ENCODE measurements at places on chromosomes 13 and 19. TPM values are rescaled to one million over a fixed set of nuclear protein-coding genes. Genes with fewer than 3 reads are reported as not detected.

Gene DNAJC3
- 24.5 TPM for total RNA-seq

GRCh38 chr13:53010374-53011105, 18.1 kb upstream of the OLFM4 start:
- no peaks in the 10 kb centered on the region for H3K4me1 ChIP-seq
- no peak overlapping the region for H3K4me3 ChIP-seq
- DNase-seq, result no peak
- no peaks in the 10 kb centered on the region for H3K36me3 ChIP-seq
- H3K27ac ChIP-seq, result no peak overlapping the region

Gene CYP2F1
- 0.25 TPM for total RNA-seq

GRCh38 chr13:113049521-113049941, 56.1 kb upstream of the F7 start:
- peak overlapping the region; percentile 30 for H3K27ac ChIP-seq
- H3K36me3 ChIP-seq, result peaks cover 12% of the 10 kb centered on the region
- no peak overlapping the region for H3K4me3 ChIP-seq

DNA sequence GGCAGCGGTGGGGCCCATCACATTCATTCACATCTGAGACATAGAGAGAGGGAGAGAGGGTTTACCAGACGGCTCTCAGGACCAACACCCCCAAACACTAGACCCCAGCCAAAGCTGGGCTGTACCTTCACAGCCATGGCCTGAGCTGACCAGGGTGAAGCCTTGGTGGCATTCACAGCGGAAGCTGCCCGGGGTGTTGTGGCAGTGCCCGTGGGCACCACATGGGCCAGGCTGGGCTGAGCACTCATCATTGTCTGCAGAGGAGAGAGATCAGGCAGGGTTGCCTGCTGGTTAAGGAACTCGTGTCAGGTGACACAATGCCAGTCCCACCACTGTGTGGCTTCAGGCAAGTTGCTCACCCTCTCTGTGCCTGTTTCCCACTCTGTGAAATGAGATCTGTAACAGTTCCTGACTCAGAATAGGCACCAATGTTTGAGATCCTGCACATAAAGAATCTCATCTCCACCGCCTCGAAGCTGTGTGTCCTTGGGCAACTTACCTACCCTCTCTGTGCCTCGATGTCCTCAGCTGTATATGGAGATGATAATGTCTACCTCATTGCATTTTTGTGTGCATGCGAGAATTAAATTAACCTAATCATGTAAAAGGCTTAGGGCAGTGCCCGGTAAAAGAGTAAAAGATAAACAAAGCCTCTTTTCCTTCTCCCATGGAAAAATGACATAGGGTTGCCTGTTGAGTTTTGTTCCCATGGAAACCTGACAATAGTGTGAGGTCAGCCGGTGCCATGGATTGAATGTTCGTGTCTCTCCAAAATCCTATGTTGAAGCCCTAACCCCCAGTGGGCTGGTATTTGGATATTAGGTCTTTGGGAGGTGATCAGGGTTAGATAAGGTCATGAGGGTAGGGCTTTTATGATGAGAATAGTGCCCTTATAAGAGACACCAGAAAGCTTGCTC, 22.9 kb downstream of the CCL25 start:
- no peak overlapping the region for H3K27ac ChIP-seq
- H3K36me3 ChIP-seq, result no peaks in the 10 kb centered on the region
- peaks cover 11% of the 10 kb centered on the region for H3K27me3 ChIP-seq

- no peaks in the 10 kb centered on the region for H3K36me3 ChIP-seq
- H3K27ac ChIP-seq, result peak overlapping the region; percentile 32
- peaks cover 13% of the 10 kb centered on the region for H3K4me1 ChIP-seq
These were observed 72.2 kb downstream of the MAP4K1 start for GRCh38 chr19:38545596-38545995.

DNA sequence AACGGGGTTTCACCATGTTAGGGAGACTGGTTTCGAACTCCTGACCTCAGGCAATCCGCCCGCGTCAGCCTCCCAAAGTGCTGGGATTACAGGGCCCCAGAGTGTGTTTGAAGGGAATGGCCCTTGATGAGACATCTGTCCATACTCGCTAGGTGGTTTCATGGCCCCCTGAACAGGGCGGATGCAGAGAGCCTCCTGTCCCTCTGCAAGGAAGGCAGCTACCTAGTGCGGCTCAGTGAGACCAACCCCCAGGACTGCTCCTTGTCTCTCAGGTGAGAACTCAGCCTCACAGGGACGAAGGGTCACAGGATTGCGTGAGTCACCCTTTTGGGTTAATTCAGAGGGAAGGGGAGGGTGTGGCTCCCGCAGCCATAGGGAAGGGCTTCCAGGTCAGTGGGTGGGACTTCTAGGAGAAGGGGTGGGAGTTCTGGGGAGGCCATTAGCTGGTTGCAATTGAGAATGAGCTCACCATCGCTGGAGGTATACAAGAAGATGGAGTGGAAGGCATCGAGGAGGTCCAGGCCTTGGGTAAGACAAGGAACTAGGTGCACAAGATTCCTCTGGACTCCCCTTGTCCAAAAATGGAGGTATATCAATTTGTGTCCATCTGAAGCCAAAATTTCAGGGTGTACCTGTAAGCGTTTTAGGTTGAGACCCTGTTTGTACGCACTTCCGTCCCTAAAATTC, 9.2 kb downstream of the SHD start:
- peaks cover 2% of the 10 kb centered on the region for H3K4me1 ChIP-seq
- H3K27me3 ChIP-seq, result peaks cover 6% of the 10 kb centered on the region
- no peaks in the 10 kb centered on the region for H3K36me3 ChIP-seq
- H3K27ac ChIP-seq, result no peak overlapping the region

DNA sequence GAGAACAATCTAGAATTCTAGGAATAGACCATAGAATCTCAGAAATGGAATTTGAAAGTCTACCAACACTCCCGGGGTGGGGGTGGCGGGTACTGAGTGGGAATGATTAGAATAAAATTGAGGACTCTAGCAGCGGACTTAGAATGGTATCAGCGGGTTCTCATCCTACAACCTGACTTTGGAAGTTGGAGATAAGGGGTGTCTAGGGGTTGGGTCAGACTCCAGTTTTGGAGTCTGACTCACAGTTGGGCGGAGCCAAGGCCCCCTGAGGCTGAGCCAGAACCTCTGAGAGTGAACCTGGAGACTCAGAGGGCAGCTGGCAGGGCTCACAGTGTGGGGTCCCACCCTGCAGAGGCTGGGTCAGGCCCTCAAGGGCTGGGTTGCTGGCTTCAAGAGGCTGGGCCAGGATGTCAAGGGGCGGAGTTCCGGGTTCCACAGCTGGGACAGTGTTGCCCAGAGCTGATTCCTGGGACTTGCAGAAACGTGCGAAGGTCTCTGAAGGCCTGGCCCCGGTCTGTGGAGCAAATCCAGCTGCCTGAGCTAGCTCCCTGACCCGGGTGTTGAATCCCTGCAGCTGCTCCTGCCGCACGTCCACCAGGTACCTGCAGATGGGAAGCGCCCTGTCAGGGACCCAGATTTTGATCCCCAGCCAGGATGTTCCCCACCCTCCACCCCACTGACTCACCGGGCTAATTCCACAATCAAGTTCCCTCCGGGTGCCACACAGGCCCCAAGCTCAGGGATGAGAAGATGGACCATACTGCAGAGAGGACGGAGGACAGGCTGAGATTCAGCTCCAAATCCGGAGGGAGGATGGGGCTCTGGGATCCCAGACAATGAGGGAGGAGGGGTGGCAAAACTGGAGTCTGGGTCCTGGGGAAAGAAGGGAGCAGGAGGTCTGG, 1.6 kb upstream of the TNNI3 start:
- peaks cover 3% of the 10 kb centered on the region for H3K36me3 ChIP-seq
- H3K27me3 ChIP-seq, result peaks cover 32% of the 10 kb centered on the region
- no peak for DNase-seq
- H3K27ac ChIP-seq, result no peak overlapping the region
- no peak overlapping the region for H3K4me3 ChIP-seq
- H3K4me1 ChIP-seq, result peaks cover 12% of the 10 kb centered on the region

Gene FCHO1
- 71.9 TPM for total RNA-seq

DNA sequence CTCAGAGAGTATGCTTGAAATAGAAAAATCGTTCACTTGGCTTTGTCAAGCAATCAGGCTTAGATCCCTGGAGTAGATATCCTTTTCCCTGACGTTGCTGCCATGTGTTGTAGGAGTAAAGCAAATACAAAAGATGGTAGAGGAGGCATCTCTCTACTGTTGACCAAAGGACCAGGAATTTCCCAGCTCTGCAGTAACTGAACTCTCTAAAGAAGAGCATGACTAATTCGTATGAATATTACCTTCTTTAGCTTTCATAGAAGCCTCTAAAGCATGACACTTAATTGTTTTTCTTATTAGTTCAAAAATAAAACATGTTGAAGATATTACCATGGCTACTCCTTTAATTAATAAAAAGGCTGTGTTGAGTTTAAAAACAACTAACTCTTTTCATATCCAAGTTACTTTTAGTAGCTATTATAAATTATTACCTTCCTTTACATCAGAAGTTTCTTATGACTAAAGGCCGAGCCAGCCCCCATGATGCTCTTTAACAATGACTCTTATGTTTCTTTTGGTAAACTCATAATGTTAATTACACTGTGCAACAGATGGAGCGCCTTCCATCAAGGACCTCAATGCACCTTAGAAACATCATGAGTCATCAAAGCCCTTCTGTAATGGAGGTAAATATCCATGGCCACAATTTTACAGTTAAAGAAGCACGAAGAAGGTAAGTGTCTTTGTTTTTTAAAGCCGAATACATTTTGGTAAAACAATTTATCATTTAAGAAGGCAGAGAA, 352.4 kb downstream of the KLF5 start:
- no peaks in the 10 kb centered on the region for H3K4me1 ChIP-seq
- DNase-seq, result no peak
- peaks cover 2% of the 10 kb centered on the region for H3K36me3 ChIP-seq
- no peak overlapping the region for H3K4me3 ChIP-seq

- H3K36me3 ChIP-seq, result peaks cover 2% of the 10 kb centered on the region
- no peak overlapping the region for H3K4me3 ChIP-seq
- H3K27ac ChIP-seq, result peak overlapping the region; percentile 94
- peaks cover 53% of the 10 kb centered on the region for H3K4me1 ChIP-seq
These were observed 9.2 kb downstream of the RANBP3 start for GRCh38 chr19:5968431-5969373.

- H3K36me3 ChIP-seq, result peaks cover 11% of the 10 kb centered on the region
- H3K27me3 ChIP-seq, result no peaks in the 10 kb centered on the region
- DNase-seq, result no peak
These were observed 33.9 kb downstream of the CAPN12 start for GRCh38 chr19:38710416-38710702.

- no peak overlapping the region for H3K27ac ChIP-seq
- H3K27me3 ChIP-seq, result peaks cover 8% of the 10 kb centered on the region
- no peak for DNase-seq
- peak overlapping the region; percentile 39 for H3K4me3 ChIP-seq
- H3K4me1 ChIP-seq, result peaks cover 13% of the 10 kb centered on the region
These were observed 9.8 kb downstream of the ZGLP1 start for GRCh38 chr19:10299545-10300458.

Gene CGB8
- total RNA-seq, result not detected

Gene GPC6
- total RNA-seq, result not detected

- H3K4me1 ChIP-seq, result peaks cover 23% of the 10 kb centered on the region
- H3K36me3 ChIP-seq, result peaks cover 4% of the 10 kb centered on the region
These were observed 8.5 kb downstream of the TLE5 start for GRCh38 chr19:3053780-3054179.

GRCh38 chr13:110418944-110419343, 111.9 kb downstream of the COL4A2 start:
- peaks cover 5% of the 10 kb centered on the region for H3K36me3 ChIP-seq
- peaks cover 89% of the 10 kb centered on the region for H3K27me3 ChIP-seq
- DNase-seq, result no peak
- H3K27ac ChIP-seq, result no peak overlapping the region
- peaks cover 13% of the 10 kb centered on the region for H3K4me1 ChIP-seq

GRCh38 chr19:1271528-1272422, 2.6 kb downstream of the CIRBP start:
- H3K36me3 ChIP-seq, result peaks cover 4% of the 10 kb centered on the region
- peak overlapping the region; percentile 98 for H3K27ac ChIP-seq
- no peak for DNase-seq
- no peaks in the 10 kb centered on the region for H3K27me3 ChIP-seq

- no peak overlapping the region for H3K27ac ChIP-seq
- peaks cover 14% of the 10 kb centered on the region for H3K36me3 ChIP-seq
These were observed 20.6 kb downstream of the ZNF558 start for GRCh38 chr19:8811315-8812172.

Gene PLPP2
- 2.3 TPM for total RNA-seq

DNA sequence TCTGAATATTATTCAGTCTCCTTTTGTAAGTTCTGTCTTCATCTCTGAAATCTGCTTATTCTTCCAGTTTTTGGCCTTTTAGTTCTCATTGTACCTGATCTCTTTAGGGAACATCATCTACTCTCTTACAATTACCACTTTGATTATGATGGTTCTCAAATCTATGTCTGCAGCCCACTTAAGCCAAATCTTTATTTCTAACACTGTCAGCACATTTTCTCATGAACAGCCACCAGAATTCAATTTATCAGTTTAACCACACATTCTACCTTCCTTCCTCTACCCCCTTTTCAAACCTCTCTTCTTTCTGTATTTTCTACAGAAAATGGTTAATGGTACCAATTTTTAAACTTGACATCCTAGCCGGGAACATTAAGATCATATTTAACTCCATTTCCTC, 175.3 kb downstream of the FGF14 start:
- no peaks in the 10 kb centered on the region for H3K4me1 ChIP-seq
- no peak overlapping the region for H3K4me3 ChIP-seq
- DNase-seq, result no peak
- peaks cover 13% of the 10 kb centered on the region for H3K27me3 ChIP-seq
- no peaks in the 10 kb centered on the region for H3K36me3 ChIP-seq

GRCh38 chr19:53909471-53910169, 542 bp downstream of the CACNG7 start:
- H3K27ac ChIP-seq, result no peak overlapping the region
- peaks cover 27% of the 10 kb centered on the region for H3K4me1 ChIP-seq
- H3K36me3 ChIP-seq, result peaks cover 22% of the 10 kb centered on the region
- DNase-seq, result no peak
- peaks cover 67% of the 10 kb centered on the region for H3K27me3 ChIP-seq

GRCh38 chr13:74206061-74206561, 71.9 kb upstream of the KLF12 start:
- H3K4me3 ChIP-seq, result no peak overlapping the region
- DNase-seq, result no peak
- H3K27me3 ChIP-seq, result no peaks in the 10 kb centered on the region
- H3K4me1 ChIP-seq, result no peaks in the 10 kb centered on the region
- no peaks in the 10 kb centered on the region for H3K36me3 ChIP-seq

DNA sequence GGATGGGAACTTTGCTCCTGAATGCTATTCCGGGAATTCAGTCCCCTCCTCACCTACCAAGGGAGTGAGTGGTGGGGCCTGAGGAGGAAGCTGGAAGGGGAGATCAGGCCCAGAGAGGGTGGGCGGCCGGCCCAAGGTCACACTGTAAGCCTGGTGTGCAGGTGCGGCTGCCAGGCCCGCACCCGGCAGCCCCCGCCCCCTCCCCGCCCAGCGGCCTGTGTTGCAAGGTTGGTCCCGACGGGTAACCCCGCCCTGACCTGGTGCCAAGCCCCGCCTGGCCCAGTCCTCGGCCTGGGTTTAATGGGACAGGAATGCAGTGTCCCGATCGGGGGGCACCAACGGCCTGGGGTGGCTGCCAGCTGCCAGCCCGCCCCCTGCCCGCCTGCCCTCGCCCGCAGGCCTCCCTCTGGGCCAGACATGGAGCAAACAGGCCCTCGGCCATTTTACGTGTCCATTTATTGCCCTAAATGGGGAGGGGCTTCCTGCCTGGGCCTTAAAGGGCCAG, 5.5 kb downstream of the ZBTB7A start:
- no peaks in the 10 kb centered on the region for H3K36me3 ChIP-seq
- H3K4me3 ChIP-seq, result peak overlapping the region; percentile 86
- DNase-seq, result peak; percentile 45
- H3K4me1 ChIP-seq, result peaks cover 21% of the 10 kb centered on the region
- H3K27me3 ChIP-seq, result no peaks in the 10 kb centered on the region

GRCh38 chr13:99129951-99130350, 70.7 kb upstream of the UBAC2 start:
- no peak for DNase-seq
- H3K4me1 ChIP-seq, result peaks cover 11% of the 10 kb centered on the region
- H3K27me3 ChIP-seq, result no peaks in the 10 kb centered on the region
